ENCODE measurements at places on chromosomes 7 and 10.

DNA sequence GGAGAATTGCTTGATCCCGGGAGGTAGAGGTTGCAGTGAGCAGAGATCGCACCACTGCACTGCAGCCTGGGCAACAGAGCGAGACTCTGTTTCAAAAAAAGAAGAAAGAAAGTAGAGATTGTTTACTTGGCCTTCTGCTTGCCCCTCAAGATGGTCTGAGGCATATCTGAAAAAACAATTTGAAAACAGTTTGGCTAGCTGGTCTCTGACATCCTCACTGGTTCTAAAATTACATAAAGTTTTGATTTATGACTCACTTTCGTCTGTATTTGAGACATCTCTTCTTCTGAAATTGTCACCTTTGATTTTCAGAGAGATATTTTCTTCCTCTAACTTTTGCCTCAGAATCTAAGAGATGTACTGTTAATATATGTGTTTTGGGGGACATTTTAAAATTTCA, 49.6 kb upstream of the HELLS start:
- DNase-seq = no peak

DNA sequence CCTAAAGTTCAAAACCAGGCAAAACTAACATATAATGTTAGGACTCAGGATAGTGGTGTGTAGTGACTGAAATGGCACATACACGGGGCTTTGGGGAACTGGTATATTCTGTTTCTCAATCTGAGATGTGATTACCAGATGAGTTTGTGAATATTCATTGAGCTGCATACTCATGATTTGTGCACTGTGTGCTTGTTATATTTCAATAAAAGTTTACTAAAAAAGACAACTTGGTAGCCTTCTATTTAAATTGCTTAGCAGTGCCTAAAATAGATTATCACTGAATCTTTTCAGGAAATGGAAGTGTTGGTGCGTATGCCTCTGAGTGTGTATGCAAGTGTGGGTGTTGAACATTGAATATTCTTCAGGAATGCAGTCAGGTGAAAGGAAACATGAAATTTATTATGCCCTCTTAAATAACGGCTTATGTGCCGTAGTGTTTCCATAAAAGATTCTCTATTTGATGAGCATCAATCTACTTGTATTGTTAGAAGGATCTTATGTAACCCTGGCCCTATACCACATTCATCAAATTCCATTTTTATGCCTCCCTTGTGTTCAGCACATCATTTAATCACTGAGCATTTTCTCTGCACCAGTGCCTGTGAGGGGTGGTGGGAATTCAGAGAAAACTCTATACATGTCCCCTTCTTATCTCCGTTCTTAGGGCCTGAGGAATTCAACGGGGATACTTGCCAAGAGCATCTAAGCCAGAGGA, 82.6 kb upstream of the AUTS2 start:
- no peak for DNase-seq

DNA sequence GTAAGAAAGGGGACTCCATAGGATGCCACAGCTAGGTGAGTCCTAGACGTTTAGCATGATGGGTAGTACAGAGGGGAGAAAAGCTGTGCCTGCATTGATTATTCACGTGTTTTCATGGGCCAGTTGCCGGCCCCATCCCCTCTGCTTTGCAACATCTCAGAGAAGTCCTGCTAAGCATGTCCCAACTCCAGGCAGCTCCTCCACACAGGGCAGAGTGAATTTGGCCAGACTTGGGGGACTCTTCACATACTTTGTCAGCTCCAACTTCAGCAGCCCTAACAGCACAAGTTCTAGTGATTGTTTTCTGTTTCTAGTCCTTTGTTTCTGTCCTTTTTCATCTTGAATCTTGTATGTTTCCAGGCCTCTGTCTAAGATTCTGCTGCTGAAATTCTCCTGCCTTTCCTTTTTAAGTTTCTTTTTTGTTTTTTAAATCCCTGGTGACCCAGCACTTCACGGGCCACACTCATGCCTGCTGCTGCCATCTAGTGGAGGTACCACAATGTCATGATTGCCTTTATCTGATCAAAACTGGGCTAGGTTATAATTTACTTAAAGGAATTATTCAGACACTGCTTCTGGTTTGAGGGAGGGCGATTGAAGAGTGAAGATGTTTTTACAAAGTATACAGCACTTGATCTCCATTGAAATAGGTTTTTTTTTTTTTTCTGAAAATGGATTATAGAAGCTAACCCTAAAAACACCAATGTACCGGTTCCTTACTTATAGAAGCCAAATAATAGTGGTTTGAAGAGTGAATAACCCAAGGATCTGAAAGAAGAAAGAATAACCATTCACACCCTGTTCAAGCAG, 276.9 kb downstream of the CSTF2T start:
- DNase-seq = no peak

DNA sequence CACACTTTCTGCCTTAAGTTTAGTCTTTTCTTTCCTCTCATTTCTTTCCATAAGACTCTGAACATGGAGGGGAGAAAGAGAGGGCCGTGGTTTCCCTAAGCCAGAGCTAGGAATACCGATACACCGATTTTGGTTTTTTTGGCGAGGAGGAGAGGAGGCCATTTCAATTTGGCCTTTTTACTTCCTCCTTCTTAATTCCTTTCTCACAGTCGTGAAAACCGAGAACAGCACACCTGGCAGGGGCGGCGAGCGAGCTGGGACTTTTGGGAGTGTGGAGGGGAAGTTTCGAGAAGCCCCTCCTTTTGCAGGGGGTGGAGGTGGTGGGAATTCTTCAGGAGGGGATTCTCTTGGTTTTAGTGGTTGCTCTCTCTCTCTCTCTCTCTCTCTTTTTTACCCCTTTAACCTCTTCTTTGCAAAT, 6.2 kb downstream of the GATA3 start:
- no peak for DNase-seq

- no peak for DNase-seq
Measured at GRCh38 chr10:124267231-124267885, 151.4 kb downstream of the OAT start.

GRCh38 chr10:28947171-28947570, 269.9 kb downstream of the BAMBI start:
- no peak for DNase-seq

GRCh38 chr7:126052229-126052628, 1122.6 kb upstream of the POT1 start:
- no peak for DNase-seq

DNA sequence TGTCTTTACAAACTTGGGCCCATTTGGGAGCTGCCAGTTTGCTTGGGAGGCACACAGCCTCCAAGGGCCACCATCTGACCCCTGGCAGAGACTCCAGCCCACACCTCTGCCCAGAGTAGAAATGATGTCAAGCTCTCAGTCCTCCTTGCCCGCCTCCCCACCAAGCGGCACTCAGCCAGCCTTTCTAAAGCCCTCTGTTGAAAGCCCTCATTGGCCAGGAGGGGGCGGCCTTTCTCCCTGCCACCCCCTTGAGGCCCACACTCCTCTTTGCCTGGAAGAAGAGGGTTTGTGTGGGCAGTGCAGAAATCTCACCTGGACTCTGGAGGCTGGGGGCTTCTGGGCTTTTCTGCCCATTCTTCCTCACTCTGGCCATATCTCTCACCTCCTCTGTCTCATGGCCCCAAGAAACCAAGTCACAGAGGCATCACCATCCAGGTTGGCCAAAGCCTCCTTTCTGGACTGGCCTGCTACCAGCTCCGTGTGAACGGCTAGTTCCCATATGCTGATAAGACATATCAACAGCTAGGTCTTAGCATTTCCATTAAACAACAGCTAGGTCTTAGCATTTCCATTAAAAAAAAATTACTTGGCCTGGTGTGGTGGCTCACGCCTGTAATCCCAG, 36.1 kb downstream of the UBTD1 start:
- no peak for DNase-seq

DNA sequence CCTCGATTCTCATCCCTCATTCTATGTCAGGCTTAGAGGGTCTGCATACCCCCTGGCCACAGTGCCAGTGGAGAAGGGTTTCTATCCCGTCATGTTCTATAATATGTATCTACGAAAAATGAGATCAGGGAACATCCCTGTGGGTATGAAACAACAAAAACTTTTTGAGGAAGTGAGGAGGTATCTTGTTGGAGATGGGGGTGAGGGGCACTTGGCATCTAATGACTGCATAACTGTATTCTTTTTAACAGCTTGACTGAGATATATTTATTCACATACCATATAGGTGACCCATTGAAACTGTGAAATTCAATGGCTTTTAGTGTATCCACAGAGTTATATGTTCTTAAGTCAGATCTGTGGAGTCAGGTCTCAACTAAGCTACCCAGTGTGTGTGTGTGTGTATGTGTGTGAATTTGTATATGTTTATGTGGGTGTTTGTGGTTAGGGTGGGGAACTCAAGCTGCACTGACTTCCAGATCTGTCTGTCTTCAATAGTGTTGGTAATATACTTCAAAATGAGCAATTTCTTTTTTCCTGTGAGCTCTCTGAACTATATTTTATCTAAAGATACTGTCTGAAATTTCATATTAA, 528.9 kb downstream of the CNTNAP2 start:
- DNase-seq = no peak

All from omental fat pad (tissue), 4 donors.